Activated naive CD4-positive, alpha-beta T cell (primary cell): ENCODE measurements at places on chromosomes 3 and 15.
A peak's percentile ranks its signal among the peaks of the same experiment; 100 is the strongest.

DNA sequence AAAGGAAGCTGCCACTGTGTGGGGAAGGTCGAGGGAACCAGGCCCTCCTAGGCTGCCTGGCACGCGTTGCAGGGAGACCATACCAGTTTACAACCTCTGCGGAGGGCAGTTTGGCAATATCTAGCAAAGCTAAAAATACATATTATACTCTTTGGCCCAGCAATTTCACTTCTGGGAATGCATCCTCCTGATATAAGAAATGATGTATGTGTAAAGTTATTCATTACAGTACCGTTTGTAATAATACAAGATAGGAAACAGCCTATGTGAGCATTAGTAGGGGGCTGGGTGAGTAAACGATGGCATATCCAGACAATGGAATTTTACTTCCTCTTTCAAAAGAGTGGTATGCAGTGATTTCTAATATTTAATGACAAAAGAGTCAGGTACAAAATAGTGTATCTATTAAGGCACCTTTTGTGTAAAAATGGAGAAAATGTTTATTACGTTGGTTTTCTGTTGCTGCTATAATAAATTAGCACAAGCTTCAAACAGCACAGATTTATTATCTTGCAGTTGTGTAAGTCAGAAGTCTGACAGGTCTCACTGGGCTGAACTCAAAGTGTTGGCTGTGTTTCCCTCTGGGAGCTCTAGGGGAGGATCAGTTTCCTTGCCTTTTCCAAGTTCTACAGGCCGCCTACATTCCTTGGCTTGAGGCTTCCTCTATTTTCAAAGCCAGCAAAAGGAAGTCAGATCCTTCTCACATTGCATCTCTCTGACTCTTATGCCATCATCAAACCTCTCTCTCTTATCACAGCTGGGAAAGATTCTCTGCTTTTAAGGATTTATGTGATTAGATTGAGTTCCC, 9.0 kb downstream of the APOD start:
- DNase-seq: no peak

- DNase-seq: no peak
These were observed 139.7 kb upstream of the CPNE4 start for GRCh38 chr3:132174500-132174899.

DNA sequence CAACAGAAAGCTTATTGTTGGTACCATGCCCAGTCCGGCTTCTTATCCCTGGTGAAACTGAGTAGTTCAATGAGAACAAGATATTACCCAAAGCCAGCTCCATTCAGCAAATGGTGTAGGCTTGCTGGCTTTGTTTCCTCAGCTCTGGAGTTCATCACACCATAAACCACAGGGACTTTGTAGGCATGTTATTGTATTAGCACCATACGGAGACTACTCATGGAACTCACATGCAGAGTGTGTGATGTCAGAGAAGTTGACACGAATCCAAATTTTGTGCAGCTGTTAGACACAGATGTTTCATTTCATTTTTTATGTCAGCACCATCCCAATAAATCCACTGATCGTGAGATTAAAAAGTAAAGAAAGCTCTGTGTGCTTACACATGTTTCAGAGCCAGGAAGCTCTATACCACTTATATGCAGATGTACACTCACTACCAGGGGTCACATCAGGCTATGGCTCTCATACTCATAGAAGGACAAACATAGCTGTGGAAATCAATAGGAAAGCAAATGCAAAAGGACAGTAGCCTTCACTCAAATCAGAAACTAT, 63.4 kb upstream of the LEKR1 start:
- no peak for DNase-seq

DNA sequence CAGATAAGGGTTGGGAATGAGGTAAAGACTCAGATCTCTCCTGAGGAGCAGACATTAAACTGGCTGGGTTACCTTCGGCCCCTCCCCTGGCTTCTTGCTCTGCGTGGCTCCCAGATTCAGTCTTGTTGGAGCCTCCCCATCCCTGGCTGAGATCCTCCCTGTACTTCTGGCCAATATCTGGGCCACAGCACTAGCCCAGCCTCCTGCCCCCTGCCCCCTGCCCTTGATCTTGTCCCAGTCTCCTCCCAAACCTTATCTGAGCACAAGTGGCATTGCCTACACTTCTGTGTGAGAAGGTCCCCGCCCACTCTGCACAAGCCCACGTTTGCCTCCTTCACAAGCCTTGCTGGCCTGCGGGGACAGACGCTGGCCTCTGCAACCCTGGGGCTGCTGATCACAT, 16.8 kb downstream of the PLA2G4F start:
- DNase-seq: no peak

DNA sequence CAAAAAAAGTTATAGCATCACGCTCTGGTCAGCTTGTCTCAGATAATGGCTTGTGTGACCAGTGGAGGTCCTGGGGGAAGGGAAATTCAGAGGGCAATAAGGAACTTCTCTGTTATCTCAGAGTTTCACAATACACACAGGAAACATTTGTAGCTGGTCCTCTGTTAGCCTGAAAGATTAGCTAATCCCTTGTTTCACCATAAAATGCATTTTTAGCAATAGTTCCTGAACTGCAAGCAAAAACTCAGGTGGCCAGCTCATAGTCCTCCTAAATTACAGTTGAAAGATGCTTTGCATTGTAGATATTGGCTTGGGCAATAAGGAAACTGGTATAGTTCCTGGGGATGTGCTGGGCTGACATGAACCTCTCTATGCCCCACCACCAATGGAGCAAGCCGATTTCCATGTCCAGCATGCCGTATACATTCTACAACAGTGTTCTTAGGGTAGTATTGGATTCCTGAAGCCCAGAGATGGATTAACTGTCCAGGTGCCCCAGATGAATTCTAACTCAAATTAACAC, 141.5 kb upstream of the TBL1XR1 start:
- no peak for DNase-seq

GRCh38 chr15:68389936-68390817, 41.8 kb downstream of the ITGA11 start:
- DNase-seq: no peak

- no peak for DNase-seq
These were observed 263.6 kb upstream of the GOLGA6L4 start for GRCh38 chr15:83971992-83972391.

- no peak for DNase-seq
These were observed 26.1 kb downstream of the TAMM41 start for GRCh38 chr3:11820531-11821041.

GRCh38 chr15:38130205-38130567, 122.5 kb upstream of the SPRED1 start:
- DNase-seq: no peak

GRCh38 chr3:88041005-88041404, 17.8 kb downstream of the CGGBP1 start:
- no peak for DNase-seq

- no peak for DNase-seq
These were observed 105.4 kb upstream of the ANKRD28 start for GRCh38 chr3:15903164-15903563.

GRCh38 chr3:8147711-8148110, 353.9 kb upstream of the LMCD1 start:
- DNase-seq: no peak

GRCh38 chr15:48144889-48145288, 24.1 kb downstream of the SLC24A5 start:
- DNase-seq: no peak

GRCh38 chr3:3906171-3906570, 106.9 kb downstream of the LRRN1 start:
- no peak for DNase-seq

GRCh38 chr15:66882251-66883020, 180.4 kb downstream of the SMAD6 start:
- no peak for DNase-seq

- no peak for DNase-seq
These were observed 157.0 kb downstream of the CHST2 start for GRCh38 chr3:143276592-143276991.

GRCh38 chr3:195859061-195859845, 47.5 kb upstream of the MUC4 start:
- peak; percentile 73 for DNase-seq

GRCh38 chr3:169965562-169966427, 812 bp upstream of the SEC62 start:
- no peak for DNase-seq

DNA sequence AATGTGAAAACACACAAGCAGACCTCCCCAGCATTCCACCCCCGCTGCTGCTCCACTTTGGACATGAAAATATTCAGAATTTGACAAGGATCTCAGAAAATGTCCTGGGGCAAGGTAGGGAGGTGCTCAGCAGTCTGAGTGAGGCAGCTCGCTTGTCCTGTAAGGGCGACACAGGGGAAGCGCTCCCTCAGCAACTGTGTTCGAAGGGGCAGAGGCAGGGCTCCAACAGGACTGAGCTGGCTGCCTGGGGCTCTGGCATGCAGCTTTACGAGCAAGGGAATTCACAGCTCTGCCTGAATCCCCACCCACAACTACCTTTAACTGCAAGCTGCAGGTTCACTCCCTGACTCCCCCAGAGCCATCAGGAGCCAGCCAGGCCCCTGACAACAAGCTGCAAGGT, 287.0 kb upstream of the LYSMD4 start:
- no peak for DNase-seq

GRCh38 chr3:144873066-144873465, 901.4 kb downstream of the DIPK2A start:
- DNase-seq: no peak

DNA sequence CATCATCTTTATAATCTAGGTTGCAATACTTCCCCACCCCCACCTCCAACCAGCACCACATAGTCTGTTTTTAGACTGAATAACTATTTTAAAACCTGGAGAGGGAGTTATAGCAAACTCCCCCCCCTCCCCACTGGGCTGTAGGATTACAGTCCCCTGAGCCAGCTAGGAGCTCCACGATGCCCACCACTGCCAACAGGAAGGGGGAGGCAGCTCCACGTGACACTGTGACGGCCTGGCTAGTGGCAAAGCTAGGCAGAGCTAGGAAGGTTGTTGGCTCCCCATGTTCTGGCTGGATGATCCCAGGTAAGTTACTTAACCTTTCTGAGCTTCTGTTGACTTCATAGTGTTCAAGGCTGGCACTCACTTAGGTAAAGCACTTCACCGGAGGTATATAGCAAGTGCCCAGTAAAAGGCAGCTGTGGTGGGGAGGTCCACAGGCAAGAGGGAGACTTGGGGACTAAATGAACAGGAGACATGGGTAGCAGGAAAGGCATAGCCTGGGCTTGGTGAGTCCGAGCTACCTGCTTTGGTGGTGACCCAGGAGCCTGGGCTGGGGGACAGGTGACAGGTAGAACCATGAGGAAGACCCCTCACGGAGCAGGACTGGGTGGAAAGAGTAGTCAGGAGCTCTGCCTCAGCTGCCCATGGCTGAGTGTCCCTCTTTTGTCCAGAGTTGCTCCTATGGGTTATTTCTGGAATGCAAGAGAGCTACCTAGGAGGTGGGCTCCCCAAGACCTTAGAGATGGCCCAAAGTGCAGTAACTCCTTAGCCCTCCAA, 4.0 kb upstream of the TBC1D21 start:
- no peak for DNase-seq

DNA sequence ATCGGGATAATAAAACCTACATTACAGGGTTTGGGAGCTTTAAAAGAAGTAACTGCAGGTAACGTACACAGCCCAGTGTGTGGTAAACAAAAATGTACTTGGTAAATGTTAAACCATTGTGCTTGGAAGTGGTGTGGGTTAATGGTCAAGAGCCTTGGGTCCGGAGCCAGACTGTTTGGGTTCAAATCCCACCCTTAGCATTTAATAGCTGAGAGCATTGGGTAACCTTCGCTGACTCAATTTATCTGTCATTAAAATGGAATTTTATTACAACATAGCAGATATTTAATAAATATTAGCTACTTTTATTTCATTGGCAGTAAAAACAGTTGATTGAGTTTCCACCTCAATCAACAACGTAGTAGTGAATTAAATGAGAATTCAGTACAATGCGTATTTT, 1.5 kb downstream of the FSTL1 start:
- DNase-seq: no peak

- no peak for DNase-seq
These were observed 71.0 kb downstream of the FILIP1L start for GRCh38 chr3:100043271-100043670.

DNA sequence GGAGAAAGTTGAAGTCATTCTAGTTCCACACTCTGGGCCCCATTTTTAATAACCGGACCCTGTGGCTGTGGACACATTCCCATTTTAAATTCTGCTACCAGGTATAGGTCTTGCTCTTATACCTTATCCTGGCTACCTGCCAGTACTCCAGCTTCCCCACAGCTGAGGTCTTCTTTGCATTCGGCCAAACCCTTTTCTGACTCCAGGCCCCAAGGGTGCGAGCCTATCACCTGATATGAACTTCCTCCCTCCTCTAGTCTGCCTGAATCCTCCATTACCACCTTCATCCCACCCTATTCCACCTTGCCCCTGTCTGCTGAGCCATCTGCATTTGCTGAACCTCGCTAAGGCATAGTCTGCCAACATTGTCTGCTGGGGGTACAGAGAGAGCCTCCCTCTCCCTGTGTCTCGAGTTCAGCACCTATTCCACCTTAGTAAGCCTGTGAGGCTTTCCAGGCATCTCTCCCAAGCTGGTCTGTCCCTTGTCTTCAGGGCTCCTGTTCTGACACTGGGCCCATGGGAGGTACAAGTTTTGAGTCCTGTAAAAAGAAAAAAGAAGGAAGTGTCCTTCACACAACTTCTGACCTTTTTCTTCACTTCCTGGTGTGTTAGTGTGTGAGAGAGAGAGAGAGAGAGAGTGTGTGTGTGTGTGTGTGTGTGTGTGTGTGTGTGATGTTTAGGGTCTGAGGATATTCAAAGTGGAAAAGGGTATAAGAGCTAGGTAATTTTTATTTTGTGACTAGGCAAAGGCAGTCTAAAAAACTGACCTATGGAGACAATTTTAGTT, 27.0 kb downstream of the PDE8A start:
- no peak for DNase-seq

DNA sequence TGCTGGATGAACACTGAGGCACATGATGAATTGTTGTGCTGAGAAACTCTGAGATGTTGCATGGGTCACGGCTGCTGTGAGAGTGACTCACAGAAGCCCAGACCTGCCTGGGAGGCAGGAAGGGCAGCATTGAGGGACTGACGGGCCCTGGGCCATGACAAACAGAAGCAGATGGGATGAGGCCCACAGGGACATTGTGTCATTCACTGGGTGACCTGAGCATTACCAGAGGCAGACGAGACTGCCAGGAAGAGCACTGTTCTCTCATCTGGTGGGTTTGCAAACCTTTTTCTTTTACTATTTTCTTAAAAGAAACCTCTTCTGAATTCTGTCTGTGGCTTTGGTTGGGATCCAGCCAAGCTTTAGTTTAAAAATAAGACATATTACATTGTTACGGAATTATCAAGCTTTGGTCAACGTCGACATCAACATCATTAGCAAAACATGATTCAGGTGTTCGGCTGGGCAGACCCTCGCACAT, 67.8 kb downstream of the BDH1 start:
- DNase-seq: no peak

GRCh38 chr3:101249522-101249921, 70.9 kb downstream of the IMPG2 start:
- no peak for DNase-seq

GRCh38 chr15:46677491-46677890, 1039.8 kb upstream of the SEMA6D start:
- DNase-seq: no peak

DNA sequence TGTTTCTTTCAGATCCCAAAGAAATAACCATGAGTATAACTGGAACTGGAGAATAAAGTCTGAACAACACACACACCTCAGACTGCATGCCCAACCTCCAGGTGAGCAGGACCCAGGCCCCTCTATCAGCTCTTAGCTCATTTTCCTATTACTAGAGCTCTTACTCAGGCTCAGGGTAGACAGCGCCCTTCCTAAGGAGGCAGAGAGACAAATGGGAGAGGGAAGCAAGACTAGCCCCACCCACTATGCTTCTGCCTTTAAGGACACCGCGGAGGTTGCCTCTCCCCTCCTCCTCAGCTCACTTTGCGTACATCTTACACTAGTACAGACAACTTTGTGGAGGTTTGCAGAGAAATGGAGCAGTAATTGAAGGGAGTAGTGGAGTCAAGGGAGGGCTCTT, 44.0 kb upstream of the GLCE start:
- no peak for DNase-seq

- no peak for DNase-seq
These were observed 9.3 kb downstream of the OXTR start for GRCh38 chr3:8760091-8760490.
